ENCODE measurements at places on chromosomes 5 and 9.
A peak's percentile ranks its signal among the peaks of the same experiment; 100 is the strongest.

DNA sequence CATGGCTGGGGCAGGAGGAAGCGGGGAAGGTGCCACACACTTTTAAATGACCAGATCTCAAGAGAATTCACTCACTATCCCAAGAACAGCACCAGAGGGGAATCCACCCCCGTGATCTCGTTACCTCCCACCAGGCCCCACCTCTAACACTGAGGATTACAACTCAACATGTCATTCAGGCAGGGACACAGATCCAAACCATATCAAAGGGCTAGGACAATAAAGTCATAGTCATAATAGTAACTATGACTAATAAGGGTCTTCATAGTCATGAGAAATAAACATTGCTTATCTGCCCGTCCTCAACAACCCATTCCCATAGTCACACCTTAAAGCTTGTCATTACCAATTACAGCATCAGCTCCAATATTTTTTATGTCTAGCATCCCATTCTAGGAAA lies 65.3 kb upstream of the SMC2 start:
- DNase-seq = no peak

DNA sequence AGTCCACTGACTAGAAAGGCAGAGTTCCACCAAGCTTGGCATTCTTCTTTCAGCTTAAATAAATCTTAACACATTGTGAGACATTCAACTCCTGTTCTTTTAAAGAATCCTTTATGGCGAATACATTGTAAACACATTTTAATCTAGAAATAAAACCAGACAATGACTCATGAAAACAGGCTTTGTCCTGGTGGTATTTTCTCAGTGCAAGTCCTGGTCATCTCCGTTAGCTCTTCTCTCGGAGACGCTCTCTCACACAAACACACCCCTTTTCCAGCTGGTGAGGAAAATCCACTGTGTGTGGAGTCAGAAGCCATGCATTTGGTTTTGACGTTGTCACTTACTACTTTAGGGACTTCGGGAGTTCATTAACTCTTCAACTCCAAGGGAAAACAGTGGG lies 140.4 kb downstream of the AUH start:
- DNase-seq = no peak

GRCh38 chr5:167528651-167529050 lies 762.8 kb upstream of the WWC1 start:
- no peak for DNase-seq

DNA sequence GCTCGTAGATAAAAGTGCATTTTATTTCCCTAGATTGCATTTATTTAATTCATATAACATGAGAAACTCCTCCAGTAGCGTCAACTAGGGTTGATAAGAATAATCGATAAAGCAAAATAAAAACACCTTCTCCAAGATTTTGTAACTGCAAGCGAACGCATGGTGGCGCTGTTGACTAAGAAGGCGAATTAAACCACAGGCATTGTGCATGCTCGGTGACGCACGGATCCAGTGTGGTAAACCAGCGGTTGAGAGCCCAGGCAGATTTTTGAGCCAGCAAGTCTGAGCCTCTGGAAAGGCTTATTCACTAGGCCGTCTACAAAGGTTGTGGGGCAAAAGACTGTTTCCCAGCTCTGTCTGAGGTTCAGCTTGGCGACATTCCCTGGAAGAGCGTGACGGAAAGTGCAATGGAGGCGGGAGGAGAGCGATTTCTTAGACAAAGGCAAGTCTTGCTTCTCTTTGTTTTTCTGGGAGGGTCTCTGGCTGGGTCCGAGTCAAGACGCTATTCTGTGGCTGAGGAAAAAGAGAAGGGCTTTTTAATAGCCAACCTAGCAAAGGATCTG lies at the start of gene PCDHB3:
Gene PCDHB3, plus strand, starts transcription at position 231 of the 563 bp plus-strand sequence. Its CDS starts 177 bp downstream, at position 408.
- no peak for DNase-seq

DNA sequence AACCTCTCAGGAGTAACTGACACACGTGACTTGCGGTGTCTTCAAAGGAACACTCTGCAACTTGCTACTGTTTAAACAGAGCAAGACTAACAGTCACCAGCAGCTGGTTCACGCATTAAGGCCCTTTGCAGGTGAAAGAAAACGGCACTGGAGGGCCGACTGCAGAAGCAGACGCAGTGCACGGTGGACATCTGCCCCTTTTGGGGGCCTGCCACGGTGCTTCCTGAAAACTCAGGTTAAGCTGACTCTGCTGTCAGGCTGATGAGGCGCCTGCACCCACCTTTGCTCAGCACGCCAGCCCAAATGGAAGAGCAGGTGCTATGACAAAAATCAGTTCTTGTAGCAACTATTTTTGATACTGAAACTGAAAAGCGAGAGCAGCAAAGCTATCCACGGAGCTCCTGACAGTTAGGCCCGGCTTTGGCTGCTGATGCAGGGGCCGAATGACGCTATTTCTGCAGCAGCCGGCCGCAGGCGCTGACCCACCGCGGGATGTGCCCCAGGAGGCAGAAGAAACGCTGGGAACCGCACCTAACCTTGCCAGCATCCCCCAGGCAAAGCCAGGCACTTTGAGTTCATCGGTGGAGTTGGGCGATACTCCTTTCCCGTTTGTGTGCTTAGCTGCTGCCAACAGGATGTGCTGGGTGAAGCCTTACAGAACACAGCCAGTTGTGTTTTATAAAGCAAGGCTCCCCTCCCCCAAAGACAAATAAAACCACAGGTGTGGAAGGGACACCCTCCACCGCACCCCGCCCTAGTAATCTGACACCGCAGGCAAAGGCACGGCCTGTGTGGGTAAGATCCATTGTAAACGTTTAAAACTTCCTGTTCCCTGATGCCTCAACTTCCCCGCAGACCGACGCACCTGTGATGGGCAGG lies 21.1 kb upstream of the TERT start:
- peak; percentile 47 for DNase-seq

DNA sequence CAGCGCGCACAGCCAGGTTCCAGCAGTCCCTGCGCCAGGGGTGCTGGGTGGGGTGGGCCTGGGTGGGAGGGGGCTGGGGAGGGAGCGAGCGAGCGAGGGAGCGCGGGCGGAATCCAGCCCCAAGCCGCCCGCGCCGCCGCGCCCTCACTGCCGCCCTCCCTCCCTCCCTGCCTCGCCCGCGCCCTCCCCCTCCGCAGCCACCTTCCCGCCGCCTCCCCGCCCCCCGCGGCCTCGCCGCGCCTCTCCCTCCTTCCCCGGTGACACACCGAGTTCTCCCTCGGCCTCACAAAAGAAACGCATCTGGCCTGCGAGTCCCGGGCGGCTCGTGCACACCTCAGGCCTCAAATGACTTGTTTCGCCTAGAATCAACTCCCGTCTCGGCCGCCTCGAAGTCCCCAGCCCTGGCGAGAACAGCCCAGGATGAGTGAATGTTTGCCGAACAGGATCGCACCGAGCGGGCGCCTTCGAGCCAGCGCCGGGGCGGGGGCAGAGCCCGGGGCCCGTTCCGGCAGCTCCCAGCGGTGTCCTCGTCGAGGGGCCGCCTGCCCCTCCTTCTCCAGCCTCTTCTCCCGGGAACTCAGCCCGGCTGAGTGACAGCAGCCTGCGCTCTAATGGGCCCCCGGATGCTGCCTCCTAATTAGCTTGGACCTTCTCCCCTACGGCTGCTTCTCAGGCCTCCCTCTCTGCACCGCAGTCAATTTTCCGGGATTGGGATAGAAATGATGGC lies 371 bp upstream of the PITX1 start:
- DNase-seq = no peak

DNA sequence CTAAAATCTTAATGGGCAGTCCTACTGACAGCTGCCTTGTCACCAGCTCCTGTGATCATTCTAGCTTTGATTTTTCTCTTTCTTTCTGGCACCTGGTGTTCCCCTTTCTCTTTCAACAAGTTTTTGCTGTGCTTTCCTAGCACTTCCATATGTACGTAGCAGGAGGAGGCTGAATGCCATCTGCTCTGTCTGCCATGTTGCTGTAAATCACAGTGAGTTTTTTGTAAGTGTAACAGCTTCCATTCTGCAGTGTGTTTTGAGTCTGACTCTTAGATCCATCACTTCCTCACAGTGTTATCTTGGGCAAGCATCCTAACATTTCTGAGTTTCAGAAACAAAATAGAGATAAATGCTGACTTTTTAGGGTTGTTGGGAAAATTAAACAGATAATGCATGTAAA lies 247.9 kb downstream of the DOCK8 start:
- DNase-seq = no peak

DNA sequence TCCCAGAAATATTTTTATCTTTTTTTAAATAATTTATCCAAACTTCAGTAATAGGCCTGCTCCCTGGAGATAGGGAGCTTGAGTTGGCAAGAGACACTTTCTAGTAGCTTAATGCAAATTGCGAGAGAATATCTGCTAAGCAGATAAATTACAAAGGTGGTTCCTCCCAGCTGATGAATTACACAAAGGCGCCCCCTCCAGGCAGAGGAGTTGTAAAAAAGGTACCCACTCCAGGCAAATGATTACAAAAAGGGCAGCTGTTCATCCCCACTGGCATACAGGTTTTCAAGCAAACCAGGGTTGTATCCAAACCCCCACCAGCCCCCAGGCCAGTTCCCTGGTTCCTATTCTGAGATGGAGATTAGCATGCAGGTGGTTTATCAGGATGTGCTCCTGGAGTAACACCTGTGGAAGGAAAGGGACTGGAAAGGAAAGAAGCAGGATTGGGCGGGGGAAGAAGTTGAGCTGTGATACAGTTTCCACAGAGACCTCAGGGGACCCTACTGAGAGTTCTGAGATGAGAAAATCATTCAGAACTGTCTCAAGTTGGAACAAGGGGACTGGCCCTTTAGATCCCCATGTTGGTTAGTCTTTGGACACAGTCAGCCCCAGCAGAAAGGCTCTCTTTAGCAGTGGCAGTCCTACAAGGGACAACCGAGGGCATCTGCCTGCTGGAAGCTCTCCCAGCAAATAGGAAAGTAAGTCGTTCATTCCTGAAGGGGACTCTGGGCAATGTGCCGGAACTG lies 25.5 kb downstream of the ESM1 start:
- no peak for DNase-seq

- no peak for DNase-seq
Observed at GRCh38 chr5:19322716-19323485, 665.1 kb downstream of the CDH18 start.

GRCh38 chr9:35114113-35114839 lies 1.4 kb downstream of the ATOSB start:
- DNase-seq = peak; percentile 52

GRCh38 chr5:78811866-78812265 lies 163.3 kb upstream of the LHFPL2 start:
- DNase-seq = no peak

GRCh38 chr5:169778622-169779596 lies 141.8 kb downstream of the DOCK2 start:
- DNase-seq = no peak

GRCh38 chr5:14399054-14399692 lies 182.4 kb upstream of the OTULINL start:
- no peak for DNase-seq

DNA sequence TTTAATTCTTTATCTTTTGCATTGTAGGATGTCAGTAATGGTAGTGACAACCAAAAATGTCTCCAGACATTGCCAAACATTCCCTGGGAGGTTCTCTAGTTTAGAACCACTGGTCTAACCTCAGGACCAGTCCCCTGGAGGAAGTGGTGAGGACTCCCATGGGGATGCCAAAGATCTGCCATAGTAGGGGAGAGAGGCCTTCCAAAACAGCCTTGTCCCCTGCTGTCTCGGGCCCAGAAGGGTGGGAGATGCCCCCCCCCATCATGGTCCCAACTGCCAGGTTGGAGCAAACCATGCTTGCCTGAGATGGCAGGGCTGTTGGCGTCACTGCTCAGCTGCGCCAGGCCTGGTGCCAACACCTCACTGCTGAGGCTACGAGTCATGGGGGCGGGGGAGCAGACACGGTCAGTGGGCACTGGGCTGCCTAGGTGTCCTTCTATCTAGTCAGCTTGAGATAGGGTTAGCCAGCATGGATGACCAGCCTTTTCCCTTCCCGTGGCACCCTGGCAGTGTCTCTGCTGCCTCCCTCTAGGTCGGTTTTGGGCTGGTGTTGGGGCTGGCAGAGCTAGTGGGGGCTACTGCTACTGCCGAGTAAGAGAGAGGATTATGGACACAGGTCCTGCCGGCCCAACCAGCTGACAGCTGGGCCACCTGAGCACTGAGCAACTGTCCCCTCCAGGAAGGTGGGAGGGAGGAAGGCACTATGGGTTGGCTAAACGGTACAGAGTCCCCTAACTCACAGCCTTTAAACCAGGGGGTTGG lies 8.3 kb upstream of the CXXC5 start:
- no peak for DNase-seq

GRCh38 chr5:95915999-95916686 lies 45.5 kb downstream of the ELL2 start:
- no peak for DNase-seq

GRCh38 chr5:155085282-155085989 lies 71.9 kb downstream of the KIF4B start:
- no peak for DNase-seq

DNA sequence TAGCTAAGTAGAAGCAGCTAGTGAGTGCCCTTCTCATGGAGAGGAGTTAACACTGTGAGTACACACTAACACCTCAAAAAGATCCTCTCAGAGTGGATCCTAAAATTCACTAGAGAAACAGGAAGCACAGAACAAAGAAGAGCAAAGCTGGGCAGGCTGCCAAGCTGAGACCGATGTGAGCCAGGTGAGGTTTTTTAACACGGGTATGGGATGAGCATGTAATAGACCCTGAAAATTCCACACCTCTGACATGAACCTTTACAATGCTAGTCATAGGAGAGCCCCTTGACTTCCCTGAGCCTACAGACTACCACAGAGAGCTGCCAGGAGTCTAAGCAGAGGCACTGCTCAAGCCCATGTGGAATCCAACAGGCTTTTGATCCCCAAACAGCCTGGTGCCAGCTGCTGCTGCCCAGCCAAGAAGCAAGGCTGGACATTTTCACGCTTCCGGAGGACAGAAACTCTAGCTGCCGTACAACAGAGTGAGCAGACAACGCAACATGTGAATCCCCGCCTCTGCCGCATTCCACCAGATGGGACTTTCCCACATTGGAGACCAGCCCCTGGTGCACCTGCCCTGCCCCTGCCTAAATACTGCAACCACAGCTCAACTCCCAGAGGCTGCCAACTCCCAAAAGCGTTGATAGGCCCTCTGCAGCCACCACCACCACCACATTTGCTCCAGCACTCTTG lies 280.8 kb downstream of the CDH10 start:
- no peak for DNase-seq

DNA sequence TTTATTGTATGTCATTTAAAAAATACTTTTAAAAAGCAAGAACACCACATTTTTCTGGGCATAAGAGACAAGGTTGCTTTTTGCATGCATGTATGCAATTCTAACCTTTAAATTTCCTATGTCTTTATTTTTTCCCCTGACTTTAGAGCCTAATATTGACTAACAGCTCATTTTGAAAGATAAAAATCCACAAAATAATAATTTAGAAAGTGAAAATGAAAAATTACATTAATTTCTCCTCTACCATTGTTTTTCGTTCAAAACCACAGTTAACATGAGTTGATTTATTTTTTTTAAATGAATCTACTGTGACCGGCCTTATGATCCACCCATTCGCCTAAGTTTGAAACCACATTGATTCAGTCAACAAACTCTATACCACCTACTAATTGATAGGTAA lies 137.5 kb upstream of the CDKN2B start:
- DNase-seq = no peak

- no peak for DNase-seq
Observed at GRCh38 chr5:160352308-160352707, 18.1 kb downstream of the C1QTNF2 start.
